Kidney epithelial cell (primary cell): ENCODE measurements at places on chromosomes 16 and 17.

- no peak for DNase-seq
These were observed 933 bp downstream of the CCR7 start for GRCh38 chr17:40564195-40564882.

- no peak for DNase-seq
These were observed 16.9 kb downstream of the NXN start for GRCh38 chr17:962670-963069.

DNA sequence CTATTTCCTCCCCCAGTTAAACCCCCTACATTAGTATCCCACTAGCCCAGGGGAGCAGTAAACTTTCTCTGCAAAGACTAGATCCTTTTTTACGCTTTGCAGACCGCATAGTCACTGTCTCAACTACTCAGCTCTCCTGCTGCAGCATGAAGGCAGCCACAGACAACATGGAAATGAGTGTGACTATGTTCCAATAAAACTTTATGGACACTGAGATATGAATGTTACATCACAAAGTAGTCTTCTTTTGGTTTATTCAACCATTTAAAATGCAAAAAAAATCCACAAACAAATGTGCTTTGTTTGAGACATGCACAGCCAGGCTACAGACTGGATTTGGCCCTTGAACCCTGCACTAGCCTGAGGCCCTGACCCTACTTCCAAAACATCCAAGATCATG, 1.9 kb upstream of the RNASEK start:
- no peak for DNase-seq

- DNase-seq: no peak
These were observed 61.2 kb downstream of the CLEC16A start for GRCh38 chr16:11005611-11005975.

DNA sequence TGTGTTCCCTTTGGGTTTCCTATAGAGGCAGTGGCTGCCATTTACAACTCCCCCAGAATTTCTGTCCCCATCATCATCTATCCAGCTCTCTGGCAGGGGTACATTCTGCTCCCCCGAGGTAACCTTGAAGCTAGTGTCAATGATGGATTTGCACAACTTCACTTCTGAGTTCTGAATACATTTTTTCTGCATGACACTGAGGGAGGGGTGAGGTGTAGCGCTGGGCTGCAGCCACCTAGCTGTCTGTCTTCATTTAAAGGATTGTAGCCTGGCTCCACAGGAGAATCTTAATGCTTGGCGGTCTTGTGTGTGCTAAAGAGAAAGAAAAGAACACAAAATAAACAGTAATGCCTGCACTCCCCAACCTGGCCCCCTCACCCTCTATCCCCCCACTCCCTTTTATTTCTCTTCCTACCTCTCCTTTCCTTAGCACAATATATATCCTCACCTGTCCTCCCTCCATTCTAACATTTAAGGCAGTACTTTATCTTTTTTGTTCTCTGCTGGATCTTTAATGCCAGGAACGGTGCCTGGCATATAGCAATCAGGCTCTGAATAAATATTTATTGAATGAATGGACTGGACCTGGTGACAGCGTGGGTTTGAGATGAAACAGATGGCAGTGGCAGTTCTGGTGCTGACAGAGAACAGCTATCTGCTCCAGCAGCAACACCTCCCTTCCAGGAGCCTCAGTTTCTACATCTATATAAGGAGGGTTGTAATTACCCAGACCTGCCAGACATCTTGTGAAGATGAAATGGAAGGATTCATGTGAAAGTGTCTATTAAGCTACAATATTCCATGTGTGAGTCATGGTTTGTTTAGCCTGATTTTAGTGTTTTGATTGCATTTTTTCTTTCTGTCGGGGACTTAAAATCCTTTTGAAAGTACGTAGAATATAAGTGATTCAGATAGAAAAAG, 163.5 kb upstream of the CDH11 start:
- DNase-seq: no peak

DNA sequence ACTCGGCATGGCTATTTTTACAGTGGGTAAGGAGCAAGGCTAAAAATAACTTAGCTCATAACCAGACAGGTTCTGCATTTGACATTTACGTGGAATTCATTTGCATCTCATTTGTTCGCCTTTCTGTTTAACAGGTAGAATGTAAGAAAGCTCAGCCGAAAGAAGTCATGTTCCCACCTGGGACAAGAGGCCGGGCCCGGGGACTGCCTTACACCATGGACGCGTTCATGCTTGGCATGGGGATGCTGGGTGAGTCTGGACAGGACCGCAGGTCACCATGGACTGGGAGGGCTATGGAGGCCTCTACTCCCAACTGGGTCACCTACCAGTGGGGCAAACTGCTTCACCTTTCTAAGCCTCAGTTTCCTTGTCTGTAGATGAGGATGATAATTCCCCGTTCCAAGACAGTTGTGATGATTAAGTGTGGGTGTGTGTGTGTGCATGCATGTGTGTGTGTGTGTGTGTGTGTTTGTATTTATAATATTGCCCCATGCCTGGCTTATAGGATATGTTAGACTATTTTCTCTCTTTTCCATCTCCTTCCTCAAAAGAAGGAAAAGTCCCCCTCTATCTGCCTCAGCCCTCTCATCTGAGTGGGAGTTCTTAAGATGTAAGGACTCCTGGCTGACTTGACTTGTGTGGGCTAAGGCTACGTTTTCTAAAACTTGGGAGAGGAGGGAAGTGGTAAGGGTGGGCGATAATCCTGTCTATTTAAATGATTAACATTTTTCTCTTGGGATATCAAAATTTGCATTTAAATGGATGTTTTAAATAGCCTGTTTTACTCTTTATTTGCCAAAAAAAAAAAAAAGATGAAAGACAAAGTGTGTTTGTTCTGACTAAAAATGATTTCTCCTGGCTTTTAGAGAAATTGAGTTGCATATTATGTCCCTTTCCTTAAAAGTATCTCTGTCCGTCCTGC, 129.0 kb downstream of the CCDC182 start:
- no peak for DNase-seq

GRCh38 chr16:28898266-28898665, 20.0 kb downstream of the ATP2A1 start:
- no peak for DNase-seq

- DNase-seq: no peak
These were observed 2.1 kb upstream of the CTRL start for GRCh38 chr16:67933805-67934204.

DNA sequence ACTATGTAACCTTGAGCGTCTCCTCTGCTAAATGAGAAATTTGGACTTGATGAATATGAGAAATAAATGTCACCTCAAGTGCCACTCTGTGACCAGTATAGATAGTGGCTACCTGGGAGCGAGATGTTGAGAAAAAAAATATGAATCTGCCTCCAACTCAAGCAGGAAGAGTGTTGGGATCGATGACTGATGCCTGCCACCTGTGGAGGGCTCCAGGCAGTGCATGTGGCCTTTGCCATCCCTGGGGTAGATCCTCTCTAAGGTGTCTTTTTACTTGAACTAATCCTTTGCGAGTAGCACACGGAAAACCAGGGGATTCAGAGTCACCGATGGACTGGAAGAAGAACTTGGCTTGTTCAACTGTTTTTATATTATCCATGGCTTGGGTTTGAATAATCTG, 9.4 kb downstream of the CCDC182 start:
- DNase-seq: no peak

GRCh38 chr17:14417336-14417735, 116.5 kb downstream of the HS3ST3B1 start:
- no peak for DNase-seq

- DNase-seq: no peak
These were observed 51.8 kb downstream of the SMPD3 start for GRCh38 chr16:68396481-68396880.

GRCh38 chr16:83138976-83139690, 512.4 kb downstream of the CDH13 start:
- no peak for DNase-seq

DNA sequence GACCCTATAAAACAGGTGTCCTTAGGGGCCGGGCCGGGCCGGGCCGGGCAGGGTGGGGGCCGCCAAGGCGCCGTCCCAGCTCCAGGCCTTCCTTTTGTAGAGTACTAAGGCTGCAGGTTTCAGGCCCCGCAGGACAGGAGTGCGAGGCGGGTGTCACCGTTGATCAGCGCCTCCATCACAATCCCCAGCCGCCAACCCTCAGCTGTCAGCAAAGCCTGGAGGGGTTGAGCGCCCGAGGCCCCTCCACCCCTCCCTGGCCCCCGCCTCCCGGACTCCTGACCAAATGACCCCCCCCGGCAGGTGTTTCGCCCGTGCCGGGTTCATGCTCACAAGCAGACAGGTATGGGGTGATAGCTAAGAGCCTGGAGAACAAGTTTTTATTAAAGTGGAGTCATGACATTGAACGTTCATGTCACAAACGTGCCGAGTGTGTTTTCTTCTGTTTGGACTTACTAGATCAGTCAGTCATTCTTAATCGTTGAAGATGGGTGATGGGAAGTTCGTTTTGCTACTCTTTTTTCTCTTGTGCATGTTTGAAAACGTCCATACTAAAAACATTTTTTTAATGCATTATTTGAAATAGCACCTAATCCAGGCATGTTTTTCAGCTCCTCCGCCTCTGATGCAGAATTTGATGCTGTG, 534 bp downstream of the ARL2BP start:
- DNase-seq: no peak

- DNase-seq: no peak
These were observed 37.2 kb downstream of the IRF8 start for GRCh38 chr16:85935974-85936760.
